ENCODE measurements at places on chromosomes 5 and 9.

- DNase-seq: no peak
Measured at GRCh38 chr5:17192191-17192590, 25.2 kb upstream of the BASP1 start.

GRCh38 chr9:76703270-76703669 is 61.0 kb upstream of the PCA3 start:
- DNase-seq: no peak

DNA sequence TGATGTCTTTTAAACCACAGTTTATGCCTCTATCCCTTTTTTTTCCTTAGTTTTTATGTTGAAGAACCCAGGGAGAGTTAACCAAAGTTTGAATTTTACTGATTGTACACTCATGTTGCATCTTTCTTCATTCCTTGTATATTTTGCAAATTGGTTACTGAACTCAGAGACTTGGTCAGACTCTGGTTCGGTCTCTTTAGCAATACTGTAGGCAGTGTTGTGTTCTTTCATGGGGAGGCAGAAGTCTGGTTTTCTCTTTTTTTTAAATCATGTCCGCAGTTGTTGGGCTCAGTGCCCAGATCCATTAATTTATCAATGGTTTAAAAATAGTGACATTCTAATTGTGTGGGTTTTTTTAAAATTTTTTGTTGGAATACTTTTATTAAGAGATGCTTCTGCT is 23.4 kb downstream of the UBE2R2 start:
- DNase-seq: no peak

GRCh38 chr5:160466889-160467554 is 45.4 kb downstream of the PTTG1 start:
- DNase-seq: no peak

- no peak for DNase-seq
Measured at GRCh38 chr5:21173036-21173435, 1185.0 kb upstream of the CDH18 start.

DNA sequence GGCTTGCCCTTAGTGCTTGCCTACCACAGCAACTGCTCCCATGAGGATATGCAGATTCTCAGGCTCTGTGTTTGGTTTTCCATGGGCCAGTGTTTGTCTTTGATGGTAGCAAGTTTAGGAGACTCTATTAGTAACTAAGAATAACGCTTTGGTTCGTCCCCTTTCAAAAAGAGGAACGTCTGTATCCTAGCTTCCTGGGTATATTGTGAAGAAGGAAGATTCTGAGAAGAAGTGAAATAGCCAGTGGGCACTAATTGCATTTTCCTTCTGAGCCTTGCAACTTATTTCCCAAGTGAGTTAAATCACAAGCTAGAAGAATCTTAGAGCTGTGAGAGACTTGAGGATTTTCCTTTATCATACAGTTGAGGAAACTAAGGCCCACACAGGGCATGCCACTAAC is 376.8 kb downstream of the PIK3R1 start:
- DNase-seq: no peak

DNA sequence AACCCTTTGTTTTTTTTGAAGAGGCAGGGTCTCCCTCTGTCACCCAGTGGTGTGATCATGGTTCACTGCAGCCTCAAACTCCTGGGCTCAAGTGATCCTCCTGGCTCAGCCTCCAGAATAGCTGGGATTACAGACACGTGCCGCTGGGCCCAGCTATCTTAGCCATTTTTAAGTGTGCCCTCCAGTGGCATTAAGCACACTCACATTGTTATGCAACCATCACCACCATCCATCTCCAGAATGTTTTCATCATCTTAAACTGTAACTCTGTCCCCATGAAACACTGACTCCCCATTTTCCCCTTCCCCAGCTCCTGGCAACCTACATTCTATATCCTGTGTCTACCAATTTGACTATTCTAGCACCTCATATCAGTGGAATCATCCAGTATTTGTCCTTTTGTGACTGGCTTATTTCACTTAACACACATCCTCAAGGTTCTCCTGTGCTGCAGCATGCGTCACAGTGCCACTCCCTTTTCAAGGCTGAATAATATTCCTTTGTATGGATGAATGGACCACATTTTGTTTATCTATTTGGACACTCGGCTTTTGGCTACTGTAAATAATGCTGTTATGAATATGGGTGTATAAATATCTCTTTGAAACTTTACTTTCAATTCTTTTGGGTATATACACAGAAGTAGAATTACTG is 12.5 kb upstream of the RAPGEF1 start:
- no peak for DNase-seq

- DNase-seq: no peak
Measured at GRCh38 chr9:69963803-69964202, 79.8 kb upstream of the MAMDC2 start.

GRCh38 chr5:59037941-59038797 is 455.3 kb downstream of the RAB3C start:
- no peak for DNase-seq

DNA sequence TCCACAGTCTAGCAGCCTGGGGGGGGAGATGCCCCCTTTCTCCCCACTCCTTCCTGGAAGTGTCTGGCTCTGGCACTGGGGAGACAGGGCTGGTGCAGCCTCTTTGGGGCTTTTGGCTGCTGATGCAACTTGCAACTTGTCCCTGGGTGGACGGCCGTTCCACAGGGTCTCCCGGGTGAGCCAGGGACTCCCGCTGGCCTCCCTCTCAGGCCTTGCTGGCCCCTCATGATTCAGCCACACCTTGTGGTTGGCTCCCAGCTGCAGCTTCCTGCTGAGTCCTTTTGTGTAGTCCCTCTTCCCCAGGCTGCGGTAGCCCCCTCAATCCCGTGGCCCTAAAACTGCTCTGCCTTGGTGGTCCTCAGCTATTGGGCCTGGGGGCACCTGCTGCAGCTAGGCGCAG is 283.5 kb downstream of the PBX3 start:
- DNase-seq: no peak

DNA sequence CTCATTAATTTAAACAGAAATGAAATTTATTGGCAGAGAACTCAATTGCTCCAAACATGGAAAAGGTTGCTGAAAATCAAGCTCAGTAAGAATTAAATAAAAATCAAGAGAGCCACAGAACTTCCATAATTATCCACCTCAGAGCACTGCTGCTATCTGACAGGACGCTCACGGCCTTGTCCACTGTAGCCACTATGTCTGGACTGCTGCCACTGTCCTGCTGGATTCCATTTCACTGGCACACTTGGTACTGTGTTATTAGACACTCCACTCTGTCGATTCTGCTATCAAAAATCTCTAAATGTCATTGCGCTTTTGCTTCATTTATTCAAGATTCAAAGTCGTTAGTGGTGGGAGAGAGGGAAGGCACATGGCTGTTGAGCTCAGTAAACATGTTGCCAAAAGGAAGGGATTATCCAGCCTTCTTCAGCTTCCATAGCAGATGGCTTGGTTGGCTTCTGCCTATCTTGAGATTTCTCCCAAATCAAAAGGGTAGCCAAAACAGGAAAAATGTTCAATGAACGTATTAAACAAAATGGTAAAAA is 815.0 kb downstream of the CDH18 start:
- DNase-seq: no peak

All from T follicular helper cell (primary cell).